NCI-H748 treated with DMSO at 0.1 percent for 48 hours (cell line): ENCODE measurements at places on chromosomes 3 and 15.

DNA sequence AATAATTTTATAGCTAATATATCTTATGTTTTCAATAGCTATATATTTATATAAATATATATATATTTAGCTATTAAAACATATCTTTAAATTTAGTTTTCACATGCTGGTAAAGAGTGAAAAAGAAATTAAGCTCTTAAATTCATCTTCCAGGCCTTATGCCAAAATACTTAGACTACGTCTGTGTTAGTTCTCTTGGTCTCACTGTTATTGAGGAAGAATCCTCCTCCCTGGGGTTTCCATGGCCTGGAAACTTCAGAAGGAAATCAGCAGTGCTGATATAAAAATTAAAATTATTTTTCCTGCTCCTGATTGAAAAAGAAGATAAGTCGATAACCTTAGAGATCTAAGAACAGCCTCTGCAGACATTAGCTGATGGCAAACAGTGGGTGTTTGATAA is 225.1 kb upstream of the LMCD1 start:
- DNase-seq = no peak

DNA sequence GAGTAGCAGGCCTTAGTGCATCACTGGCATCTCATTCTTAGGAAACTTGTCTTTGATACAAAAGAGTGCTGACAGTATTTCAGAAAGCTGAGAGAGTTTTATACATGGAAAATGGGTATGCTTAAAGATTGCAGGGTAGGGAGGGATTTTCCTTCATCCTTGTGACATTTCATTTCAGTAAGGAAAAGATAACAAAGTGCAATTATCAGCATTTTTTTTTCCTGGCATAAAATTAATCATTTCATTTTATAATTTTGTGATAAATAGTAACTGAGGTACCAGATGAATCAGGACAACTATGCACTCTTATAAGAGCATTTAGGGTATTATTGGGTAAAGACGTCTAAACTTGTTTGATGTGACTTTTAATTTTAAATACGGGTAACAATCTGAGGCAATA is 10.3 kb downstream of the KBTBD8 start:
- no peak for DNase-seq

DNA sequence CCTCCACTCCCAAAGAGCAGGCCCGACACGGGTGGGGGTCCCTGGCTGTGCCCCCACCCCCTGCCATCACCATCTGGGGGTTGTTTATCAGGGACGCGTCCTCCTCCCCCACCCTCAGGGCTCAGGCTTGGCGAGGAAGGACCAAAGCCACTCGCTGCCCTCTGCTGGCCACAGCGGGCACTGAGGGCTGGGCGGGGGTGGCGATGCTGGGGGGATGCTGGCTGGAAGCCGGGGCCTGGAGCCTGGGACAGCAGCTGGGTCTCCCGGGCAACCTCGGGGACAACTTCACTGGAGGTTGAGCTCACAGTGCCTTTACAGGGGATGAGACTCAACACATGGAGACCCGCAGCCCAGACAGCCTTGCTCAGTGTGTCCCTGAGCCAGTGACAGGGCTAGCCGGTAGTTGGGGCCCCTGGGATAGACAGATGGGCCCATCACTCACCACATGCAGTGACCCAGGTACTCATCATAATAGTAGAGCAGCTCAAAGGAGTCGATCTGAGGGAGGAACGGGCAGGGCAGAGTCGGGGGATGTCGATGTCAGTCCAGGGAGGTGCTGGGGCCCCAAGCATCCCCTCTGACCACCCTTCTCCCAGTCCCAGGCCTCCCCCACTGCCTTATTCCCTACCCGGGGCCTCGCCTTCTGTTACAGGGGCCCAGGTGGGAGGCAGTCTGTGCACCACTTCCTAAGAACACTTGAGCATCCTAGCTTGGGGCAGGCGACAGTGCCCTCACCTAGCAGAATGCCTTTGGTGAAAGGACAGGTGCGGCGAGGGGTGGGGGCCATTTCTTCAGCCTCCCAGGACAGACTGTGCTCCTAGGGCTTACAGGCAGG is 5.9 kb upstream of the CALML4 start:
- no peak for DNase-seq

- peak; percentile 5 for DNase-seq
Measured at GRCh38 chr3:64685800-64686445, 1.9 kb downstream of the ADAMTS9 start.

- DNase-seq = no peak
Measured at GRCh38 chr3:54647721-54648120, 280.1 kb downstream of the LRTM1 start.
